ENCODE measurements at places on chromosomes 4 and X.

DNA sequence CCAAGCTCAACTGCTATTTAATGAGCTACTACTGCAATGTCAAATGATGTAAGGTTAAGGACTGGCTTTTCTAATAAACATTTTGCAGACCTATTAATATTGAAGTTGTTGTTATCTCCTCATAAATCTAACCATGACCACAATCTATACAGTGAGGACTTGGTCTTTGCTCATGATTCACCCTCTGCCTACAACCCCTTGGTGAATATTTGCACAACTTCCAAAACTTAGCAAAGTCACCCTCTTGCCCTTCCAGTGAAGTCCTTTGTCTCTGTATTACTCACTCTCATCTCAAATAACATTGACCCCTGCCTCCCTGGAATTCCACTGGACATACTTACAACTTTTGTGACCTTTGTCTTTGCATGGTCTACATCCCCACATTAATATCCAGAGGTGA is 204.5 kb downstream of the KCNIP4 start:
- DNase-seq = no peak

DNA sequence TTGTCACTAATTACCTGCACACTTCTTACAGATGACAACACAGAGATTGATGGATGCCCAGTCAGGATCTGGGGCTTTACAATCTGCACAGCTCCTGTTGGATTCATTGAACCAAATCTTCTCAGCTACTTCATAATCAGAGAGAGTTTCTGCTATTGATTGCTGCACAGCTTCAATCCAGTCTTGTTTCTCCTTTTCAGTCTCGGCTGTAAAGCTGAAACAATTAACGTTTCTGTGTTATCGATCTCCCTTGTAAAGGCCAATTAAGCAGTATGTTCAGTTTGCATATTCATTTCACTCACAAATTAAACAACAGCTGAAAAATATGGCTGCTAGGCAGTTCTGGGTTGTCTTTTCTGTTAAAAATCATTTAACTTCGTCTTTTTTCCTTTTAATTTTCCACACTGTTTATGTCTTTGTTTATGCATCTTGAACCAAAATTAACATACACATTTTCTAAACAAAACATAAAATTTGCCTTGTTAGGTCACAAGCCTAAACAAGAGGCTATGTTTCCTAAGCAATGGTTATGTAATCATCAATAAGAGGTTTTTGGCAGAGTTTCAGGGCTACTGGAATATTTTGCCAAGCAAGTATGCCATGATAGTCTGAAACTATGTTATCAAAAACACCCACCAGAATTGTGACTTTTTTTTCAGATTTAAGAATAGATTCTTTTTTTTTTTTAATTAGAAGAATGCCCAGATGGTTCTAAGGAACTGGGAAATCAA is 79.2 kb downstream of the ARAP2 start:
- DNase-seq = no peak

DNA sequence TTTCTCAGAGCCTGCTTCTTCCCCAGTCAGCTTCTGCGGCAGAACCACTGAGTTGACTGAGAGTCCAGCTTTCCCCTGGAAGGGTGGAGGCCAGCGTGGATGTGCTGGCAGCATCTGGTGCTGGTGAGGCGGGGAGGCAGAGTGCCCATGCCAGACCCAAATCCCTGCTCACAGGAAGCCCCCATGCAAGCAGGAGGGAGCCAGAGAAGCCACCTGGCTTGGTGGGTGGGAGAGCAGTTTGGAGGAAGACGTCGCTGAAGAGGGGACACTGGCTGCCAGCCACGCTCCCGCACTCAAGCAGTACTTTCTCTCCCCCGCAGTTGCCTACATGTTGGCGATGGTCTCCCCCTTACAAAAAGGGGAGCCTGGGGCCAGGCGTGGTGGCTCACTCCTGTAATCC is 6.0 kb downstream of the PDZD4 start:
- DNase-seq = no peak

GRCh38 chrX:135490979-135491514 is 29.4 kb upstream of the INTS6L start:
- no peak for DNase-seq

- no peak for DNase-seq
Observed at GRCh38 chrX:20313899-20314298, 47.2 kb upstream of the RPS6KA3 start.

DNA sequence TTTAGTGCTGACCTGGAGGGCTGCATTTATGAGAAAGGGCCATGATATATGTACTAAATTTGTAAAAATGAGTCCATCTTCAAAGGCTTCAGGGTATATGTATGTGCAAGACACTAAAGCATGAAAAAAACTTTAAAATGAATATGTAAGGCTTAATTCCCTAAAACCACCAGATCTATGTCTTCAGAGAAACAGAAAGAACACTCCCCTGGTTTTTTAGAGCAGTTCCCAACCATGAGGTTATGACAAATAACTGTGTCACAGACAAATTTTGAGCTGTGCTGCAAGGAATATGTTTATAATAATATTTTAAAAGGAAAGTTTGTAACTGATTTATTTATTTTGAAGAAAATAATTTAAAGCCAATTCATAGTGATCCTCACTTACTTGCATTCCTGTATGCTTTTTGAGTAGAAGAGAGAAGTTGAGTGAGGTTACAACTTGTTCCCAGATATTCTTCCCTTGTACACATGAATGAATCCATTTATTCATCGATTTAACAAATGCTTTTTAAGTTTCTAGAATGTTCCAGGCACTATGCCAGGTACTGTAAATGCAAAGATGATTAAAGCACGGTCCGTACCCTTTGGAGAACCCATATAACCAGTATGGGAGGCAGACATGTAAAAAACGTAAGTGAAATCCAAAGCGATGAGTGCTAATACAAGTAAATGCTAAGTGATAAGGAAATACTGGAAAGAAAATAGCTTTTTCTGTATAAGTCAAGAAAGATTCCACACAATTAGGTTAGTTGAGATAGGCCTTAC is 295.2 kb upstream of the DIAPH2 start:
- no peak for DNase-seq

DNA sequence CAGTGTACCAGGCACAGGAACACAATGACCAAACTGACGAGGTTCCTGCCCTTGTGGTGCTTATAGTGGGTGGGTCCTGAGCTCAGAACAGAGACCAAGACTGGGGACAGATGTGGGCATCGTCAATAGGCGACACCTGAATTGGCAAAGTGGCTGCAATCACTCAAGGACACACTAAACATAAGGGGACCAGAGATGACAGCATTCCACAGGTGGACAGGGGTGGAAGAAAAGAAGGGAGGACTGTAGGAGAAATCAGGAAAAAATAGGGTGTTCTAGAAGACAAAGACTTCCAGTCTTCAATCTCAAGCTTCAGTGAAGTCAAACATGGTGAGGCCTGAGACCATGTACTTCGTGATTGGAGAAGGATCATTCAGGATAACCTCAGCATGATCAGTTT is 5.8 kb downstream of the SH3KBP1 start:
- no peak for DNase-seq

- peak; percentile 4 for DNase-seq
Observed at GRCh38 chr4:8818063-8818881, 53.4 kb downstream of the HMX1 start.

GRCh38 chrX:66110112-66110511 is 53.9 kb upstream of the HEPH start:
- peak; percentile 9 for DNase-seq

DNA sequence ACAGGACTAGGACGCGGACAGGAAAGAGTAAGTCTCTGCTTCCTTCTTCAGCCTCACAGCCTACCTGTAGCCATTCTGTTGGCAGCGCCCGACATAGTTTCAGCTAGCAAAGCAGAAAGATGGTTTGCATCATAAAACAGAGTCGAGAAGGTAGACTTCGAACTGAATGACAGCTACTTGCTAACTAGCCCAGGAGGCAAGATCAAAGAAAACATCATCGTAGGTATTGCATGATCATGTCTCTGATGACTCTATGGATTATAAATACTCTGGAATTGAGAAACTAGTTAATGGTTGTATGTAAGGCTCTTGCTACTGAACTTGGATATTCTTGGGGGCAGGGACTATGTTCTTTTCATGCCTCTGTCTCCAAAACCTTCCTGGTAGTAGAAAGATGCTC is 333.1 kb upstream of the KLF3 start:
- no peak for DNase-seq

- DNase-seq = no peak
Observed at GRCh38 chr4:18756671-18757070, 735.1 kb upstream of the LCORL start.

Measured in WTC11 (cell line).